ENCODE measurements at places on chromosomes 1 and 21. TPM values are rescaled to one million over a fixed set of nuclear protein-coding genes. Genes with fewer than 3 reads are reported as not detected.

GRCh38 chr1:176801514-176802020 is 338.6 kb downstream of the PAPPA2 start:
- H3K4me1 ChIP-seq, result peaks cover 13% of the 10 kb centered on the region
- H3K4me3 ChIP-seq, result no peak overlapping the region
- DNase-seq, result peak; percentile 63
- no peaks in the 10 kb centered on the region for H3K36me3 ChIP-seq
- H3K27ac ChIP-seq, result no peak overlapping the region

GRCh38 chr1:231803353-231803752 is 176.8 kb downstream of the DISC1 start:
- no peaks in the 10 kb centered on the region for H3K27me3 ChIP-seq
- H3K4me3 ChIP-seq, result no peak overlapping the region
- peak; percentile 73 for DNase-seq
- H3K27ac ChIP-seq, result peak overlapping the region; percentile 49

GRCh38 chr1:216290074-216290473 is 133.2 kb downstream of the USH2A start:
- no peak overlapping the region for H3K4me3 ChIP-seq
- no peak overlapping the region for H3K27ac ChIP-seq
- no peak for DNase-seq
- H3K4me1 ChIP-seq, result no peaks in the 10 kb centered on the region
- H3K27me3 ChIP-seq, result no peaks in the 10 kb centered on the region
- H3K36me3 ChIP-seq, result no peaks in the 10 kb centered on the region

RIMKLA gene
- not detected for total RNA-seq

GCSAML gene
- not detected for total RNA-seq

All from GM23248 (cell line).